Activated CD4-positive, alpha-beta T cell treated with anti-CD3 and anti-CD28 coated beads, Interleukin-2, amount 10 ng/mL, durations not matched to agents 7 days and 5 days (primary cell): ENCODE measurements at places on chromosomes 5 and 9.

- DNase-seq: no peak
Measured at GRCh38 chr9:103407260-103407659, 412.1 kb downstream of the CYLC2 start.

GRCh38 chr5:78162253-78162862, 132.1 kb downstream of the AP3B1 start:
- DNase-seq: peak; percentile 43

DNA sequence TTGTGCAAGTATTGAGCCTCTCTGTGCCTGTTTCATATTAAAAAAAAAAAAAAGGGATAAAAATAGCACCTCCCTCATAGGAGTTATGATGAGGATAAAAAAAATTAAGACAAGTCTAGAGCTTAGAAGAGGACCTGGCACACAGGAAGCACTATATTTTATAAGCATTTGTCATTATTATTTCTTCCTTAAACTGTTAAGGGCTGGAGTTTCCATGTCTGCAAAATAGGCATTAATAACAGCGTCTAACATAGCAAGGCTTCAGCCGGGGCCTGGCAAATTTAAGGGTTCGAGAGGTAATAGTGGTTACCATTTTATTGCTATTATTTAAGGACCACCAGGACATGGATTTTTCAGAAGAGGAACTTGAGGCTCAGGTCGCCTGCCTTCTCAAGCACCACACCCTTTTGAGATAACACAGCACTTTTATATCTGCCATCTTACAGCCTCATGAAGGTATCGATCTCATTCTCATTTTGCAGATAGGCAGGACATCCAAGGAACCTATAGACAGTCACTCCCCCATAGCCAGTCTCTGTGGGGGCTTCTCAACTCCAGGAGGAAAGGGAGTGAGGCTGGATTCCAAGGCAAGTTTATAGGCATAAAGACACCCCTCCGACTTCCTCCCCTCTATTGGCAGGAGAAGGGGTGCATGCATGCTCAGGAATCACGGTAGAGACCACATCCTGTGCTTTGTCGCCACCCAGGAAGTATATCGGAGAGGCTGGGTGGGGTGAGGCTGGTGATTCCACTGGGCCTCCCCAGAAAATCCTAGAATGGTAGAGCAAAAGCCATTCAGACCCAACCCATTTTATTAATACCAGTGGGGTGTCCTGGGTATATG, 2.4 kb downstream of the ANXA6 start:
- DNase-seq: peak; percentile 77

DNA sequence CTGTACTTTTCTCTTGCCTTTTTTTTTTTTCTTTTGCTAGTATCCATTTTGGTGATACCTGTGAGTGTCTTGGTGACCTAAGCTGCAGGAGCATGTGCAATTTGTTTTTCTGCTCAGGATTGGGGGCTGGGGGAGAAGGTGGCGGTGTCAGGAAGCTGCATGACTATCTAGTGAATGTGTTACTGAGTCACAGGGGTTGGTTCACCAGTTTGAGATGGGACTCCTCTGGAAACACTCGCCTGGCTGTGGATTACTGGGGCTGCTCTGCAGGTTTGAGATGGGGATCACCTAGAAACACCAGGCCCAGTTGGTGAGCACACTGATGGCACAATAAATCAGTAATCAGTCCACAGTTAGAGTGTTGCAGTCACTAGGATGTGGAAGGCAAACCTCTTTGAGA, 447.9 kb downstream of the SPATA31D1 start:
- no peak for DNase-seq

DNA sequence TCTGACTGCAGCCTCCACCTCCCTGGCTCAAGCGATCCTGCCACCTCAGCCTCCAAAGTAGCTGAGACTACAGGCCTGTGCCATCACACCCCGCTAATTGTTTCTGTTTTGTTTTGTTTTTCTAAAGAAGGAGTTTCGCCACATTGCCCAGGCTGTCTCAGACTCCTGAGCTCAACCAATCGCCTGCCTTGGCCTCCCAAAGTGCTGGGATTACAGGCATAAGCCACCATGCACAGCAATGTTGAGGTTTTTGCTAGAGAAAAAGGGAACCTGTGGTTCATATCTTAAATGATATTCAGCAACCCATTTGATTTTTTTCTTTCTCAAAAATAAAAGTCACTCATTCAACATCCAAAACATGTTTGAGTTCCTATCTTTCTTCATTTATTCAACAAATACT, 20.4 kb upstream of the DELE1 start:
- no peak for DNase-seq

DNA sequence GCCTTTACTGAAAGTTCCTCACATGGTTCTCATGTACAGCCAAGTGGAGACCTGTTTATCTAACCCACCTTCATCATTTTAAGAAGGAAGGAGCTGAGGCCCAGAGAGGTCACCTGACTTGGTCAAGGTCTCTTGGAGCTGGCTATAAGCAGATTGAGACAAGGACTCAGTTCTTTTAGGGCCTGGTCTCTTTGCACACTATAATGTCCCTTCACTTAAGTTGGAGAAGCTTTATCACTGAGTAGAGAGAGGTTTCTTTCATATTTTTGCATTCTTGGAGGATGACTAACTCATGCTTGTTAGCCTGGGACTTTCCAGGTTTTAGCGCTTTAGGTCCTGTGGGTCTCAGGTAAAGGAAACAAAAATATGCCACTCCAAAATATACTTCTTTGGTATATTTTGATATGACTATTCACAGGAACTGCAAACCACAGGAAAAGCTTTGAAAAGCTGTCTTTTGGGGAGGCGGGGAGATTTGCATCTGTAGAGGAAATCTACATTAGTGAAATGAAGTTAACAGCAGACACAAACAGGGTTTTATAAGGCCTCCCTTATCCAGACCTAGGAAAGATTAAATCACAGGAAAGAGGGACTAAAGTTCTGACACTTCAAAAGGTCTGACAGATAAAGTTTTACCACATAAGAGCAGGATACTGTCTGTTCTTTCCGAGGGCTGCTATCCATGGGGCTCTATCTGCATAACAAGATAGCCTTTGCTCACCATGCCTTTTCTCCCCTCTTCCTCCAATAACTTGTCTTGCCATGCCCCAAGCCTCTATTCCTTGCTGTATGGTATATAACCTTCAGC, 95.8 kb upstream of the ANKRD55 start:
- DNase-seq: peak; percentile 67
